Lower leg skin (tissue), 4 donors: ENCODE measurements at places on chromosomes 11 and 22. TPM values are rescaled to one million over a fixed set of nuclear protein-coding genes. Genes with fewer than 3 reads are reported as not detected.

Gene MYO18B
- not detected for total RNA-seq

Gene HPS4
- 50.4 TPM for total RNA-seq

DNA sequence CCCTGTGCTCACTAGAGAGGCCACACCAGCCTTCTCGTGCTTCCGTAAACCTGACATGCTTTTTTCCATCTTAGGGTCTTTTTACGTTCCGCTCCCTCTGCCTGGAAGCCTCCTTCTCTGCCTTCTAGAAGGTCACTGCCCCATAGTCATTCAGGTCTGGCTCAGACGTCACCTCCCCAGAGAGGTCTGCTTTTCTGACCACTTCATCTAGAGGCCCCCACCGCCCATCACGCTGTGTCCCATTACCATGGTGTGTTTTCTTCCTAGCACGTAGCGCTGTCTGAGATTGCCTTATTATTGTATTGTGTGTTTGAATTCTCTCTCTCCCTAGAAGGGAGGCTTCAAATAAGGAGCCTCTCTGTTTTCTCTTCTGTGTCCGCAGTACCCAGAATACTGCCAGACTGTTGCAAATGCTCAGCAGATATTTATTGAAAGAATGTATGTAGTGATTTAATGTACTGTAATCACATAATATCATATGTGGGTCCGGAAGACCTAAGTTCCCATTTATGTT is 10.0 kb downstream of the TAB1 start:
- no peak for DNase-seq

- no peak for DNase-seq
Observed at GRCh38 chr22:38259370-38259769, 13.4 kb downstream of the TMEM184B start.

Gene GDPD4
- not detected for total RNA-seq

GRCh38 chr22:44721213-44721612 is 19.2 kb downstream of the PRR5 start:
- no peak for DNase-seq
